ENCODE measurements at places on chromosomes 11 and 22.
A peak's percentile ranks its signal among the peaks of the same experiment; 100 is the strongest.

DNA sequence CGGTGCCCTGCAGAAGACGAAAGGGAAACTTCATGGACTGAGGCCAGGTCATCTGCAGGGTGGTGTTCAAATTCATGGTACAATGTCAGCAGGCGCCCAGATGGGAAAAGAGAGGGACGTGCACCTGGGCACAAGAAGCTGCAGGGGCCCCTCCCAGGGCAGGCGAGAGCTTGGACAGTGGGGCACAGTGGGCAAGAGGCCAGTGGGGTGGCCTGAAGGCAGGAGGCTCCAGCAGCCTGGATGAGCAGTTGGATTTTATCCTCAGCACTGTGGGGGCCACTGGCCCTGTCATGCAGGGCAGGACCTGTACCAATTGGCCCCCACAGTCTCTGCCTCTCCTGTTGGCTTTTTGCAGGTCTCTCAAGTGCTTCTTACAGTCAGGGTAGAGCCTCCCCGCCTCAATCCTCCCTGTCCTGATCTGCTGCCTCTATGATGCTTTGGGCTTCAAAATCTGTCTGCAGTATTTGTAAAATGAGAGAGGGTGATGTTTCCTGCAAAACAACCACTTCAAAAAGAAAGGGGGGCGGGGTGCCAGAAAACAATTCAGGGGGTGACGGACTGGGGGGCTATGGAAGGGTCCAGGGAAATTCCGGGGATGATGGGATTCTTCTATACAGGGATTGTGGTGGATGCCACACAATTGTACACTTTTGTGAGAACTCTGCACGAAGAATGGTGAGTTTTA, 1.7 kb upstream of the BID start:
- DNase-seq: no peak

DNA sequence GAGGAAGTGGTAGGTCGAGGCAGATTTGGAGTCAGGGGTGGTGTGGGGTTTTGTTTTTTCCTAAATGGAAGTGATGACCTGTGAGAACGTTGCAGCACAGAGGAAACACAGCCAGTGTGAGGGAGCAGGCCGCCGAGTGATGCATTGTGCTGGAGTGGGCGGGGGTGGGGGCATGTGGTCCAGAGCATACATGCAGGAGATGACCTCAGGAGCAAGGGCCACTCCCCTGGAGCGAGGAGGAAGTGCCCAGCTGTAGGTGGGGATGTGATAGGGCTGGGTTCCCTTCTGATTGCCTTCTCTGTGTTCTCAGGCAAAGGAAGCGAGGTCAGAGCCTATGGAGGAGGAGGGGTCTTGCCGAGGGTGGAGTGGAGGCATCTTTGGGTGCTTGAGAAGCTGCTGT, 81.4 kb downstream of the PPP6R3 start:
- DNase-seq: peak; percentile 94

- no peak for DNase-seq
Observed at GRCh38 chr11:68838572-68838964, 3.1 kb downstream of the CPT1A start.

DNA sequence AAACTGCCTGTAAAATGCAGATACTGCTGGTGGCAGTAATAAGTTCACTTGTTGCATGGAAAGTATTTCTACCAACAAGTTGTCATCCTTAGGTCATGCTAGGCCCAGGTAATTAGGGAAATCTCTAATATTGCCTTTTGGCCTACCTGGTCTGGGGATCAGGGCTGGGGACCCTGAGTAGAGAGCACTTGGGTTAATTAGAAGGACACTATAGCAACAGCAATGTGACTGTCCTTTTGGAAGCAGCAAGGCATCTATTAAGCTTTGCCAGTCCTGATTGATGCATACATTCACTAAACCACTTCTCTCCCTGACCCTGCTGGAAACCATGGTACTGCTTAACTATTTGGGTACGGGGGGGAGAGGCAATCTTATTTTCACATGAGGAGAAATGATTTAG, 86.5 kb upstream of the GNAZ start:
- DNase-seq: no peak

DNA sequence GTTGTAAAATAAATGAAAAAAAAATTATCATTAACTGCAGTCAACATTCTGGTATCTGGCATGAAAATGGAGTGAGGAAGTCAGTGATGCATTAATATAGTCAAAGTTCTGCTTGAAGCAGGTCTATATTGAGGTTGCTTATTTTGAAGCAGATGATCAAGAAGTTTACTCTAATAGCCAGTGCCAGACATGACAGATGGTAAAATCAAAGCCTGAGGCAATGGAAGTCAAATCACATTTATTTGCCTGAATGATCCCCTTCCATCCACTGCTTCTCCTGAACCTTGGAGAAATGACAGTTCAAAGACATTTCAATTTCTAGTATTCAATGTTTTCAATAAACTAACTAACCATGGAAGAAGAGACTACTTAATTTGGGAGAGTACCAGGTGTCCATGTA, 430.0 kb downstream of the FAM181B start:
- DNase-seq: no peak
